Stimulated activated CD4-positive, alpha-beta T cell treated with anti-CD3 and anti-CD28 coated beads, TNF-alpha, amount 100 ng/mL, for 24 hours (primary cell): ENCODE measurements at places on chromosomes 3 and 15.

GRCh38 chr3:188053036-188053340 is 101.0 kb upstream of the LPP start:
- no peak for DNase-seq

DNA sequence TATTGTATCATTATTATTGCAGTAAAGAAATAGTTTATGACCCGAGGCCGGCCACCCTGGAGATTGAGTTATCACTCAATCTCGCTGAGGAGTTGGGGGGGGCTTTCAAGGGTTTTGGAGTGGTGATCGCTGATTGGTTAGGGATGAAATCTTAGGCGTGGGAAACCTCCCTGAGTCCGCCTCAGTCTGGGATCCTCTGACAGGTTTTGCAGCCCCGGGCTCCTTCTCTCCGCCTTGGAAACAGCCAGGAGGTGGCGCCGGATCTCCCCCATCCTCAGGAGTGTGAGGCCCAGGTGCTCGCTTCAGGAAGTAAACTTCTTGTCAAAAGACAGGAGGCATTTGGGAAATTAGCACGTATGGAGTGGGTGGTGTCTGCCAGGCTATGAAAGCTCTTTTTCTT is 41.1 kb upstream of the SEC61A1 start:
- DNase-seq = peak; percentile 10

GRCh38 chr15:92803852-92804609 is 96.1 kb upstream of the CHD2 start:
- DNase-seq = peak; percentile 62

DNA sequence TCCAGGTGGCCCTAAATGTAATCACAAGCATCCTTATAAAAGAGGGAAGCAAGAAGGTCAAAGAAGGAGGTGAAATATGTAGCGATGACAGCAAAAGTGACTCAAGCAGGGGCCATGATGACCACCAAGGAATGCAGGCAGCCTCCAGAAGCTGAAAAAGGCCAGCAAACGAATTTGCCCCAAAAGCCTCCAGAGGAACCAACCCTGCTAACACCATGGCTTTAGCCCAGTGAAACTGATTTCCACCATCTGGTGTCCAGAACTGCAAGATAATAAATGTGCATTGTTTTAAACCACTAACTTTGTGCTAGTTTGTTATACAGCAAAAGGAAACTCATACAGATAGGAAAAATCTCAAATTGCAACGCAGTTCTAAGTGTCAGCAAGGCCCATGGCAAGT is 23.0 kb upstream of the RBSN start:
- no peak for DNase-seq

DNA sequence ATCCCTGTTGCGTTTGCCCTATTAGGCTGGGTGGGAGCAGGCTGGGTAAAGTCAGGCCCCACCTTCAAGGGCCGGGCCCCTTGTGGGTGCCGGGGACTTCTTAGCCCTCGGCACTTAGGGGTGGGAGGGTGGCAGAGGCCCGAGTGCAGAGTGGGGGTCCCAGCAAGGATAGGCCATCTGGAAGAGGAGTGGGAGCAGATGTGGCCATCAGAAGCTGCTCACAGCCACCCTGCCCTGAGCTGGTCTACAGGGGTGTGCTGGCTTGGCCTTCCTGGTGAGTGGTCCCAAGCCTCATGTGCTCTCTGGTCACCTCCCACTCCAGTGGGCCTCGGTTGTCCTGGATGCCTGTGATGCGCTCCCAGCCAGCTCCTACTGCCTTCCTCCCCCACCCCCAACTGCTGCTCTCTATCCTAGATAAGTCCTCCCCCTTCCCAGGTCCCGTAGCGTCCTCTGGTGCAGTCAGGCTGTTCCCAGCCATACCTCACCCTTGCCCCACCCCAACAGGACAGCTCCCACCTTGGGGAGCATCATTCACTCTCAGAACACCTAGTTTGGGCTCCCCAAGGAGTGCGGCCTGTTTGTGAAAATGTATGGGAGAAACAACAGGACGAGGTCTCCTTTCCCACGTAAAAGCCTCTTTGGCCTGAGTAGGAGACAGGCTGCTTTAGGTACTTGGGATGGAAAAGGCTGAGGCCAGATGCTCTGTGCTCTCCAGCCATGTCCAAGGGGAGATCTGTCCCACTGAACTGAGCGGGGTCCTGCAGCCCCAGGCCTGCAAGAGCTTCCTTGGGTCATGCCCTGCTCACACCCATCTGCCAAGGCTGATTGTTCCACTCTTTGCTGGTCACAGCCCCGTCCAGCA is 24.9 kb upstream of the PLXNA1 start:
- DNase-seq = no peak

- no peak for DNase-seq
Measured at GRCh38 chr3:101954936-101955335, 105.6 kb downstream of the NFKBIZ start.

DNA sequence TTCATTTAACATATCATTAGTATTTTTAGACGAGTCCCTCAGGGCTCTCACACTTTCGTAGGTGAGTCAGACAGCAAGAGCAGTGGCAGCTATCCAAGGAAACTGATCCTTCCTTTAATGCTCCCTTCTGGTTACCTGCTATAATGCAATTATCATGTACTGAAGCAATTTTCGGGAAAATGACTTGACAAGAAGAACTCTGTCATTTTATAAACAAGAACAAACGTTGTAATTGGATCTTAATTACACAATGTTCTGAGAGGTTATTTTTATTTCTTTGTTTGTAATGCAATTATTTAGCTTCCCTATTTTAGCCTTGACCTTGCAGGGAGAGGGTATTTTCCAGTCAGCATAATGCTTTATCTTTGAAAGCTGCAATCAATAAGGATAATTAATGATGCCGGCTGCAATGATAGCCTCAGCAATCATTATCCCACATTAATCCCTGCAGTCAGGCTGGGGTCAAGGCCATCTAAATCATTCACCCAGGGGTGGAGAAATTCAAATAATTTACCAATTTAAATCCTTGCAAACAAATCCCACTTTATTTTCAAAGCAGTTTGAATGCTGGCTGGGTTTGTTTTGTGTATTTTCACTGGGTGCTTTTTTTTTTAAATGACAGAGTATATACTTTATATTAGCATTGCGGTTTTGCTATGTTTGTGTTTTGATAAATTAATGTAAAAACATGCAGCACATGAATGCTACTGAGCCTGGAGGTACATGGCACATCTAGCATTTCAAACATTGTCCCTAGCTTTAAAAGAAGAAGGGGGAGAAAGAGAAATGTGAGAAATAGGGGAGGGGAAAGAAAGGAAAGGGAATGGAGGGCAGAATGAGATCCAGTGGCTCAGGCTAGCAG is 249.9 kb downstream of the SHOX2 start:
- DNase-seq = no peak

DNA sequence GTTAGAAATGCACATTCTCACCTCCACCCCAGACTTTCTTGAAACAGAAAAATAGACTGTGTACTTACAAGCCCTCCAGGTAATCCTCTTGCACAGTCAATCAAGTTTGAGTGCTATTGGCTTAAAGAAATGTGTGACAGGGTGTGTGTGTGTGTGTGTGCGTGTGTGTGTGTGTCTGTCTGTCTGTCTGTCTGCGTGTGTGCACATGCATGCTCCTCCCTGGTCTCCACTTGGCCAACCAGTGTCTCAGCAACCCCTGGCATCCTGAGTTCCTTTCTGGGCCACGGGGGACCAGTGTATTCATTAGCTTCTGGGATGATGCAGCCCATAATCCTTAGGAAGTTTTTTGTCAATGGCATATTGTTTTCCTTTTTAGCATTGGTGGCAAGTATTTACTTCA is 128.8 kb upstream of the IL12A start:
- DNase-seq = no peak

DNA sequence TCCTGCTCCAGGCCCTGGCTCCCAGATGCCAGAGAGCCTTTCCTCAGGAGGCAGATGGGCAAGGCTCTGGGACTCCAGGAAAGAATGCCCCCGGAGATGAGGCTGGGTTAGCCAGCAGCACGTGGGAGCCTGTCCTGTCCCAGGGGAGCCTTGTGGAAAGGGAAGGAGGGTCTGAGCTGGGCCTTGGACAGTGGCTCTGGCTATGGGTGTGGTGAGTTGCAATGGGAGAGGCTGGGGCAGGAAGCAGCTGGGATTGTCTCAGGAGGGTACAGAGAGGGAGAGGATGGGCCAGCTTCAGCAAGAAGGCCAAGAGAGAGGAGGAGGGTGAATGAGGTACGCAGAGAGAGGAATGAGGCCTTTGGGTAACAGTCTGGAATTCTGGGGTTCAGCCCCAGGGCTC is 17.4 kb upstream of the CACNA2D2 start:
- DNase-seq = no peak

DNA sequence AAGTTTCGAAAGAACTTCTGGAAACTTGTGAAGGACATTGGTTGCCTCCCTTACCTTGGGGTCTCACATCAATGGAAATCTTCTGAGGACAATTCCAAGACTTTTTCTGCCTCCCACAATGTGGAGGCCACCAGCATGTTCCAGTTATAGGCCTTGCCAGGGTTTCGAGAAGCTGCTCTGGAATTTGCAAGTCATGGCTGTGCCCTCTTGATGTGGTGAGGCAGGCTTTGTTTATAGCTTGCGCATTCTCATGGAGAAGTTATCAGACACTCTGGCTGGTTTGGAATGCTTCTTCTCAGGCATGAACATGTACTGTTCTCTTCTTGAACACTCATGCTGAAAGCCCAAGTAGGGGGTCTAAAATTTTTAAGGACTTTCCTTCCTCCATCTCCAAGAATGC is 4.1 kb downstream of the CXCR6 start:
- DNase-seq = no peak

GRCh38 chr3:17092583-17092933 is 207.8 kb downstream of the PLCL2 start:
- no peak for DNase-seq

GRCh38 chr3:48187579-48188265 is 495 bp downstream of the CDC25A start:
- DNase-seq = peak; percentile 4

DNA sequence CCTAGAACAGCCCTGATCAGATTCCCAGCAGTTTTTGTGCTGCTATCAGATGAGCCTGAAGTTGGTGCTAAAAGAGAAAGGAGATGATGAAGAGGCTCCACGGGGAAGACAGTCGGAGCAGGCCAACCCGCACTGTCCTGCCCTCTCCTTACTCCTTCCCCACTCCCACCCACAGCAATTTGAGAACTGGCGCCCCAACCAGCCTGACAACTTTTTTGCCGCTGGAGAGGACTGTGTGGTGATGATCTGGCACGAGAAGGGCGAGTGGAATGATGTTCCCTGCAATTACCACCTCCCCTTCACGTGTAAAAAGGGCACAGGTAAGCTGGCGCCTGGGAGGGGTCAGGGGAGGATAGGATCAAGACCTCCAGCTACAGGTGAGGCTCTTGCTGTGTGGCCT is 22.6 kb downstream of the HAPLN3 start:
- DNase-seq = no peak

DNA sequence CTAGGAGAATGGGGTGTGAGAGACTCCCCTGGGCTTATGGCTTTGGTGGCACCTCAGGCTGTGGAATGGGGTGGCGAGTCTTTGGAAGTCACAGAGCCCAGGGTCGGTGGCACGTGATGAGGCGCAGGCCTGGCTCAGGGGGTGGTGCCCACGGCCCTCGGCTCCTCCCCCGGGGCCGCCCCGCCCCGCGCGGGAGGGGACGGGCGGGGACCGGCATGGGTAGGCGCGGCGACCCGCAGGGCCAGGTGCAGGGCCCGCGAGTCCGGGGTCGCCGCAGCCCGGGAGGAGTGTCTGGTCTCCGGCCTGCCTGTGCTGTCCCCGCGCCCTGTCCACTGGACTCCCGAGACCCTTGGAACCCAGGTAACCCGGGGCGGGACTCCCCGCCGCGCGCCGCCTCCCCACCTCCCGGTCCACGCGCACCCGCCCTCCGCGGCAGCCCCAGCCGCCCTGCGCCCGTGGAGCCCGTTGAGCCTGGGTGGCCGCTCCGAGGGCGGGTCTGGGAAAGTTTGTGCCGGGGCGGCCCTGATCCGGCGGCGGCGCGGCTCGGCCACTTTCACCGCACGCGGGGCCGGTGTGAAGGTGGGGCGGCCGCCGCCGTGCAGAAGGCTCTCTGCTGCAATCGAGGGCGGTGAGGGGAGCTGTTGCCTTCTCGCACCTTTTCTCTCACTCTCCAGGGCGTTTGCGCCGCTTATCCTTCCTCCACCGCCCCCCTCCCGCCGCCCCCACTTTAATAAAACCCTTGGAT is at the start of gene PAQR5:
PAQR5 (plus strand) TSS at position 216 of the 745 bp plus-strand sequence. CDS start 61,169 bp downstream, outside the sequence.
- DNase-seq = peak; percentile 29

GRCh38 chr3:69639851-69640250 is 99.4 kb upstream of the MITF start:
- no peak for DNase-seq

DNA sequence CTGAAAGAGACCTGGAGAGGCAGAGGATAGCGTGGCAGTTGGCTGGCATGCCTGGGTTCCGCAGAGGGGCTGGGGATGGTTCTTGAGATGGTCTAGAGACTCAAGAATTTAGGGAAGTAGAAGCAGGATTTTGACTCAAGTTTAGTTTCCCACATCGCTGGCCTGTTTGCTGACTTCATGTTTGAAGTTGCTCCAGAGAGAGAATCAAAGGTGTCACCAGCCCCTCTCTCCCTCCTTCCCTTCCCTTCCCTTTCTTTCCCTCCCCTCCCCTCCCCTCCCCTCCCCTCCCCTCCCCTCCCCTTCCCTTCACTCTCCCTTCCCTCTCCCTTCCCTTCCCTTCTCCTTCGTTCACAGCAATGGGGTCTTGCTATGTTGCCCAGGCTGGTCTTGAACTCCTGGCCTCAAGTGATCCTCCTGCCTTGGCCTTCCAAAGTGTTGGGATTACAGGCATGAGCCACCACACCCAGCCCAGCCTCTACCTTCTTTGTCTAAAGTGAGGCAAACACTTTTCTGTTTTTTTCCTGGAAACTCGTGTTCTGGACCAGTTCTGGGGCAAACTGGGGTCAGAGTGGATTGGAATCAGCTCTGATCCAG is 10.2 kb downstream of the CHRD start:
- no peak for DNase-seq

DNA sequence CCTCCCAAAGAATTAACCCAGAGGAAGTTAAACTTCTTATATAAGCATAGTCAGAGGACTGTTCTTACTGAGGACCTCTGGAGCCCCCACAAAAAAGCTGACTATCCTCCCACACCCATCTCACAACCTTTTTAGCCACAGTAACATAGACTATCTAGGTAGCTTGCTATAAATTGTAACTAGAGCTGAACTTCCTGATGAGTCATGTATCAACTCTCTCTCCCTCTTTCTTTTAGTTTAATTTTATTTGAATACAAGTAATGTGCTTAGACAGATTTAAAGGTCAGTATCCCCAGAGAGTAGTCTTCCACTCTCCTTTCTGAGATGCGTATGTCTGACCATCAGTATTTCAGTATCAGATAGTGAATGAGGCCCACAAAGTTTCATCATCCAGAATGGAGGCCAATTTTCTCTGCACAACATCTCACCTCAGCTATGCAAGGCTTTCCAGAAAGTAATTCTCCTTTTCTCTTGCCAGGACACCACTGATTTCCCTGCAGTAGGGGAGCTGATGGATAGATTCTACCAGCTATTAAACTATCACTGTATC is 104.0 kb upstream of the MYRIP start:
- DNase-seq = no peak

GRCh38 chr3:161474741-161475140 is 21.9 kb upstream of the OTOL1 start:
- DNase-seq = no peak

- DNase-seq = no peak
Measured at GRCh38 chr3:186823386-186823785, 17.1 kb upstream of the RFC4 start.
